ENCODE measurements at places on chromosomes 6 and 20.

- no peak overlapping the region for H3K4me3 ChIP-seq
- no peaks in the 10 kb centered on the region for H3K27me3 ChIP-seq
- no peaks in the 10 kb centered on the region for H3K36me3 ChIP-seq
- no peaks in the 10 kb centered on the region for H3K4me1 ChIP-seq
- no peak overlapping the region for H3K27ac ChIP-seq
These were observed 23.0 kb downstream of the PACRG start for GRCh38 chr6:162750776-162751175.

- no peak overlapping the region for H3K27ac ChIP-seq
- no peaks in the 10 kb centered on the region for H3K36me3 ChIP-seq
- H3K4me1 ChIP-seq: no peaks in the 10 kb centered on the region
- no peak overlapping the region for H3K4me3 ChIP-seq
These were observed 40.0 kb upstream of the OCSTAMP start for GRCh38 chr20:46590443-46590842.

GRCh38 chr6:111782887-111783466 is 90.3 kb downstream of the FYN start:
- no peak overlapping the region for H3K4me3 ChIP-seq
- H3K27me3 ChIP-seq: no peaks in the 10 kb centered on the region
- no peak overlapping the region for H3K27ac ChIP-seq
- H3K4me1 ChIP-seq: peaks cover 3% of the 10 kb centered on the region
- no peaks in the 10 kb centered on the region for H3K36me3 ChIP-seq
- no peak for DNase-seq

- H3K36me3 ChIP-seq: no peaks in the 10 kb centered on the region
- no peak for DNase-seq
- no peak overlapping the region for H3K4me3 ChIP-seq
- no peaks in the 10 kb centered on the region for H3K27me3 ChIP-seq
- H3K27ac ChIP-seq: no peak overlapping the region
These were observed 28.6 kb upstream of the FAM50B start for GRCh38 chr6:3820563-3820962.

- H3K36me3 ChIP-seq: peaks cover 2% of the 10 kb centered on the region
- H3K4me3 ChIP-seq: no peak overlapping the region
- no peaks in the 10 kb centered on the region for H3K27me3 ChIP-seq
- H3K4me1 ChIP-seq: peaks cover 32% of the 10 kb centered on the region
- no peak overlapping the region for H3K27ac ChIP-seq
These were observed 140.7 kb downstream of the CARMIL1 start for GRCh38 chr6:25419879-25420278.

GRCh38 chr6:5695260-5696245 is 311.2 kb downstream of the NRN1 start:
- H3K36me3 ChIP-seq: no peaks in the 10 kb centered on the region
- H3K27ac ChIP-seq: no peak overlapping the region
- DNase-seq: no peak
- no peaks in the 10 kb centered on the region for H3K4me1 ChIP-seq
- no peaks in the 10 kb centered on the region for H3K27me3 ChIP-seq

- peaks cover 12% of the 10 kb centered on the region for H3K4me1 ChIP-seq
- no peak overlapping the region for H3K4me3 ChIP-seq
- peak; percentile 58 for DNase-seq
- no peaks in the 10 kb centered on the region for H3K36me3 ChIP-seq
- H3K27ac ChIP-seq: no peak overlapping the region
- H3K27me3 ChIP-seq: peaks cover 97% of the 10 kb centered on the region
These were observed 2.7 kb upstream of the SIM1 start for GRCh38 chr6:100467129-100468015.

- peak overlapping the region; percentile 35 for H3K27ac ChIP-seq
- no peaks in the 10 kb centered on the region for H3K36me3 ChIP-seq
- peaks cover 87% of the 10 kb centered on the region for H3K27me3 ChIP-seq
- peaks cover 4% of the 10 kb centered on the region for H3K4me1 ChIP-seq
- H3K4me3 ChIP-seq: peak overlapping the region; percentile 45
- DNase-seq: peak; percentile 59
These were observed 425 bp downstream of the FOXA2 start for GRCh38 chr20:22583773-22584521.

- H3K36me3 ChIP-seq: peaks cover under 1% of the 10 kb centered on the region
- H3K4me3 ChIP-seq: no peak overlapping the region
- no peak for DNase-seq
- no peaks in the 10 kb centered on the region for H3K27me3 ChIP-seq
- no peak overlapping the region for H3K27ac ChIP-seq
These were observed 118.7 kb downstream of the ATG5 start for GRCh38 chr6:106206905-106207304.

- H3K27ac ChIP-seq: no peak overlapping the region
- DNase-seq: no peak
These were observed 489.8 kb upstream of the SOX4 start for GRCh38 chr6:21103626-21104224.

- H3K4me1 ChIP-seq: no peaks in the 10 kb centered on the region
- H3K27me3 ChIP-seq: no peaks in the 10 kb centered on the region
- H3K36me3 ChIP-seq: no peaks in the 10 kb centered on the region
- no peak for DNase-seq
- no peak overlapping the region for H3K27ac ChIP-seq
These were observed 155.6 kb downstream of the OGFRL1 start for GRCh38 chr6:71444222-71444621.

- no peak for DNase-seq
- peaks cover 24% of the 10 kb centered on the region for H3K4me1 ChIP-seq
- no peak overlapping the region for H3K27ac ChIP-seq
- no peaks in the 10 kb centered on the region for H3K27me3 ChIP-seq
- no peaks in the 10 kb centered on the region for H3K36me3 ChIP-seq
These were observed 27.5 kb downstream of the SERPINB9 start for GRCh38 chr6:2875359-2876191.

- no peak overlapping the region for H3K4me3 ChIP-seq
- no peaks in the 10 kb centered on the region for H3K4me1 ChIP-seq
- no peaks in the 10 kb centered on the region for H3K27me3 ChIP-seq
- no peak for DNase-seq
- no peaks in the 10 kb centered on the region for H3K36me3 ChIP-seq
These were observed 2.0 kb downstream of the ECT2L start for GRCh38 chr6:138797806-138798446.

- no peaks in the 10 kb centered on the region for H3K27me3 ChIP-seq
- peaks cover 26% of the 10 kb centered on the region for H3K36me3 ChIP-seq
- no peak for DNase-seq
- H3K4me3 ChIP-seq: no peak overlapping the region
These were observed 4.8 kb downstream of the GMEB2 start for GRCh38 chr20:63622096-63622495.

GRCh38 chr6:143744551-143745165 is 66.9 kb downstream of the PHACTR2 start:
- H3K27ac ChIP-seq: peak overlapping the region; percentile 9
- H3K4me3 ChIP-seq: no peak overlapping the region
- DNase-seq: peak; percentile 81
- H3K36me3 ChIP-seq: peaks cover 2% of the 10 kb centered on the region
- peaks cover 43% of the 10 kb centered on the region for H3K4me1 ChIP-seq

DNA sequence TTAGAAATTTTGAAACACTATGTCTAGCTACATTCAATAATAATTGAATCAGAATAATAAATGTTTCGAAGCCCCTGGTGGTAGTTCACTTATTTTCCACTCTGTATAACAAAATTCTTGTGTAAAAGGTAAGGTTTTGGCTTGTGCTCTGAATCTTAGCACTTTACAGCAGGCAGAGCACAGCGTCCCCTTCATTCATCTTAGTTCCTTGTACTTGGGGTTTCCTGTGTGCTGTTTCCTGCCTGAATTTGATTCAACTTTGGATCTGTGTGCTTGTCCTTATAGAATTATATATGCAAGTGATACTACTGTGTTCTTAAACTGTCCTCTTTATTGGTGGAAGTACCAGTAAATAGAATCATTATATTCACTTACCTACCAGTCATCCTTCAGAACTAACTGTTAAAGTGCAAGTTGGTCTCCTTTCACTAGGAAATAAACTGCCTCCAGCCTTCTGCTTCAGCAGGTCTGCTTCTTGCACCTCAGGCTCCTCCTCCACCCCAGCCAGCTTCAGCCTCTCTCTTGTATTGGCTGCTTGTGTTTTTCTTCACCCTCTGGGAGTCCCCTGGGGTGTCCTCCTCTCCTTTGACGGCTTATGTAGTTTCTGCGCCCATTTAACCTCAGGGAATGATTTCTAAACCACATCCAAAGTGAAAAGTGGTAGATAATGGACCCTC is 28.8 kb upstream of the TULP4 start:
- H3K27ac ChIP-seq: peak overlapping the region; percentile 55
- H3K27me3 ChIP-seq: no peaks in the 10 kb centered on the region

- peaks cover 4% of the 10 kb centered on the region for H3K27me3 ChIP-seq
- no peak for DNase-seq
- H3K4me3 ChIP-seq: no peak overlapping the region
- peaks cover 11% of the 10 kb centered on the region for H3K36me3 ChIP-seq
- peaks cover 48% of the 10 kb centered on the region for H3K4me1 ChIP-seq
These were observed 4.5 kb downstream of the LAMA5 start for GRCh38 chr20:62362590-62362940.

- no peak overlapping the region for H3K27ac ChIP-seq
- H3K36me3 ChIP-seq: no peaks in the 10 kb centered on the region
- no peak overlapping the region for H3K4me3 ChIP-seq
- DNase-seq: no peak
- no peaks in the 10 kb centered on the region for H3K27me3 ChIP-seq
- no peaks in the 10 kb centered on the region for H3K4me1 ChIP-seq
These were observed 599.1 kb downstream of the MEI4 start for GRCh38 chr6:78251931-78252330.

DNA sequence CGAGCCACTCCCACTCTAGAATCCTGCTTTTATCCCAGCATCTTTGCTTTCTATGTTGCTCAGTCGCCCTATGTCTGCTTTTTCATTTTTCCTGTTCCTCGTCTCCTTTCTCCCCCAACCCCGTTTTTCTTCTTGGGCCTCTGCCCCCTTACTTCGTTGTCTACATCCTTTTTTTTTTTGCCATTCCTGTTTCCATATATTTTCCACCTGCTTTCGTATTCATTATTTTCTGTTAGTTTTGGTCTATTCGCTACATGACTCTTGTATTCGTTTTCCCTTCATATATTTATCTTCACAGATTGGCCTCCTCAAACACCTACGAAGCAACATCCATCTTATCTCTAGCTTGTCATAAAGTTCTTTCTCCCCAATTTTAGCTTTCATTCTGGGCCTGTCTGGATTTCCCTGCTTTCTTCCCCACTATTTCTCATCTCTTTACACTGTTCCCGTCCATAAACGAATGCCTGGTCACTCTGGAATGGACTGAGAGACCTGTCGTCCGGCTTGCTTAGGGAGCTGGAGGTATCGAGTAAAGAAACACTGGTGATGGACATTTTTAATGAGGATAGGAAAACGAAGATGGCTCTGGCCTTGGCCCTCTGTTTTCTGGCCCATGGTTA is 915 bp downstream of the PRRC2A start:
- peaks cover 16% of the 10 kb centered on the region for H3K4me1 ChIP-seq
- H3K36me3 ChIP-seq: peaks cover 39% of the 10 kb centered on the region
- peak overlapping the region; percentile 92 for H3K4me3 ChIP-seq
- H3K27me3 ChIP-seq: no peaks in the 10 kb centered on the region

DNA sequence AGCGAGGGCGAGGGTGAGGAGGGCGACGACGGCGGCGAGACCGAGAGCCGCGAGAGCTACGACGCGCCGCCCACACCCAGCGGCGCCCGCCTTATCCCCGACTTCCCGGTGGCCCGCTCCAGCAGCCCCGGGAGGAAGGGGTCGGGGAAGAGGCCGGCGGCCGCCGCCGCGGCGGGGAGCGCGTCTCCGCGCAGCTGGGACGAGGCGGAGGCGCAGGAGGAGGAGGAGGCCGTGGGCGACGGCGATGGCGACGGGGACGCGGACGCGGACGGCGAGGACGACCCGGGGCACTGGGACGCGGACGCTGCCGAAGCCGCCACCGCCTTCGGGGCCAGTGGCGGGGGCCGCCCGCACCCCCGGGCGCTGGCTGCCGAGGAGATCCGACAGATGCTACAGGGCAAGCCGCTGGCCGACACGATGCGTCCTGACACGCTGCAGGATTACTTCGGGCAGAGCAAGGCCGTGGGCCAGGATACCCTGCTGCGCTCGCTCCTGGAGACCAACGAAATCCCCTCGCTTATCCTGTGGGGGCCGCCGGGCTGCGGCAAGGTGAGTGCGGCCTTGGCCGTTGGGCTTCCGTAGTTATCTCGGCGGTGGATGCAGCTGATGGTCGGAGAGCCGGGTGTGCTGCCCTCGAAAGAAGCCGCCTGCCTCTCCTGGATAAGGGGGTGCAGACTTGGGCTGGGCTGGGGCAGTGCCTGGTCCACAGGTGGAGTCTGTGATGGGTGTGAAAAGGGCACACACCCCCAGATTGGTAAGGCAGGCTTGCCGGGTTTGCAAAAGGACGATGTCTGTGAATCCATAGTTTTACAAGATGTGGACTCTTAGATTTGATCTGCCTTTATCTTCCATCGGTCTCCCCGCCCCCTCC is 938 bp downstream of the WRNIP1 start:
- peak overlapping the region; percentile 63 for H3K4me3 ChIP-seq
- no peaks in the 10 kb centered on the region for H3K27me3 ChIP-seq
- peaks cover 11% of the 10 kb centered on the region for H3K36me3 ChIP-seq
- peaks cover 4% of the 10 kb centered on the region for H3K4me1 ChIP-seq
- DNase-seq: peak; percentile 73

GRCh38 chr6:14703586-14703985 is 542.3 kb upstream of the JARID2 start:
- H3K4me1 ChIP-seq: no peaks in the 10 kb centered on the region
- no peak for DNase-seq
- no peaks in the 10 kb centered on the region for H3K36me3 ChIP-seq
- H3K27me3 ChIP-seq: no peaks in the 10 kb centered on the region

- H3K4me1 ChIP-seq: peaks cover 14% of the 10 kb centered on the region
- DNase-seq: no peak
- H3K27ac ChIP-seq: no peak overlapping the region
- no peak overlapping the region for H3K4me3 ChIP-seq
These were observed 80.2 kb downstream of the PLCB4 start for GRCh38 chr20:9149087-9149486.

DNA sequence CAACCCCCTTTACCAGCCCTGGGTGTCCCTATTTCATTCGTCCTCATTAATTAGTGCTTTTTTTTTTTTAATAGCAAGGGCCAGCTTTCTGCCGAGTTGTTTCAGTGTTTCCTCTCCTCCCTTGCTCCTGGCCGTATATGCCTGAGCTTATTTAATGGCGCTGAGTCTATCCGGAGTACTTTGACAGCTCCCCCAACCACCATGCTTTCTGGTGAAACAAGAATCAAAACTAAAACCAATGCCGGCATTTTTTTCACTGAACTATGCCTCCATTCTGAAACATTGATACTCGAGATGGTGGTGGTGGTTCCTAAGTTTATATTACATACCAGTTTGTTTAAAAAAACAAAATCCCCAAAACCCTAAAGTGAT is 1.2 kb downstream of the DCBLD1 start:
- peak overlapping the region; percentile 76 for H3K4me3 ChIP-seq
- H3K36me3 ChIP-seq: peaks cover 4% of the 10 kb centered on the region
- peaks cover 17% of the 10 kb centered on the region for H3K4me1 ChIP-seq
- no peaks in the 10 kb centered on the region for H3K27me3 ChIP-seq

GRCh38 chr20:52003415-52003814 is 188.2 kb downstream of the ZFP64 start:
- DNase-seq: no peak
- H3K4me3 ChIP-seq: no peak overlapping the region
- H3K36me3 ChIP-seq: no peaks in the 10 kb centered on the region
- H3K4me1 ChIP-seq: peaks cover 2% of the 10 kb centered on the region
- H3K27ac ChIP-seq: no peak overlapping the region
- no peaks in the 10 kb centered on the region for H3K27me3 ChIP-seq
